Type B pancreatic cell (in vitro differentiated cells): ENCODE measurements at places on chromosomes 3 and 15. TPM values are rescaled to one million over a fixed set of nuclear protein-coding genes. Genes with fewer than 3 reads are reported as not detected.

UCN2 gene
- 0.72 and 0.83 TPM in 2 replicates for total RNA-seq

- peaks cover 1% of the 10 kb centered on the region for H3K36me3 ChIP-seq
- H3K4me1 ChIP-seq = no peaks in the 10 kb centered on the region
- no peaks in the 10 kb centered on the region for H3K27me3 ChIP-seq
- no peak overlapping the region for H3K4me3 ChIP-seq
- no peak overlapping the region for H3K27ac ChIP-seq
- no peak for DNase-seq
These were observed 591.2 kb downstream of the FHIT start for GRCh38 chr3:60660026-60660425.

CDCP1 gene
- total RNA-seq = 26.3 and 82.5 TPM in 2 replicates

DNA sequence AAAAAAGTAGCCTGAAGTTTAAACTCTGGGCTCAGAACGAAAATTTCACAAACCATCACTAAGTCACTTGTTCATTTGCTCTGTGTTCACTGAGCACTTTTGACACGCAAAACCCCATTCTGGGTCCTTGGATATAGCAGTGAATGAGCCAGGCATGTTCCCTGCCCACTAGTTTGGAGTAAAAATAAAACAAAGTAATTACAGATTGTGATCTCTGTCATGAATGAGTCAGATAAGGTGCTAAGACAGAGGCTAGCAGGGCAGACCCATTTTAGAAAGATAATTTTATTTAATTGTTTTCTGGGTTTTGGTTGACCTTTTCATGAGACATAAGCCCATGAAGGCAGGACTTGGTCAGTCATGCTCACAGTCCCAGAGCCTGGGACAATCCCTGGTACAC is 84.1 kb upstream of the ARHGEF3 start:
- H3K4me1 ChIP-seq = peaks cover 24% of the 10 kb centered on the region
- no peak overlapping the region for H3K4me3 ChIP-seq
- no peaks in the 10 kb centered on the region for H3K36me3 ChIP-seq
- no peaks in the 10 kb centered on the region for H3K27me3 ChIP-seq

DNA sequence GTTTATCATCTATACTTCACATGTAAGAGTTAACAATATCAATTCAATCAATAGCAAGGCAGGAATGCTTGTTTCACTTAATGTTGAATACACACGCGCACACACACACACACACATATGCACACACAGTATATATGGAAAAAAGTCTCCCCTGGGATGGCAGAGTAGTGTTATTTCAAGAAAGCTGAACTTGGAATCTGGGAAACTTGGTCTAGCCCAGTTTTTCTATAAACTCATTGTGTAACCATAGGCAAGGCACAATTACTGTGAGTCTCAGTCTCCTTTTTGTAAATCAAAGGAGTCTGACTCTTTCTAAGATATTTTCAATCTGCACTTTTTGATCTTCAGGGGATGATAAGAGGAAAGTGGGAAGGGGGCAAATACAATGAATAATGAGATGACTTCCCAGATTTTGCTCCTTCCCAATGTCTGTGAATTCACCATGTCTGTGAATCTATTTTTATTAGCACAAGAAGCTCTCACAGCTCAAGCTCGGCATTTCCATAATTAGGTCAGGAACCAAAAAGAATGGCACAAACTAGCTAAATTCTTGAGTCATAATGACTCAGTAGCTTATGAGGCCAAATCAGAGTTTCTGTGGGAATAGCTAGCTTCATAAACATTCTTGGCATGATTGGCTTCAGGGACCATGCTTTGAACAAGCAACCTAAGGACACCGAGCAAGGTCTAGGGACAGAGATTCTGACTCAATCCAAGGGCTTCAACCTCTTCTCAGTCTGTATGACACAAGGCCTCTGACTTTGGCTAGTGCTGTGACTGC is 227.4 kb upstream of the DCBLD2 start:
- no peak for DNase-seq
- H3K4me3 ChIP-seq = no peak overlapping the region
- no peaks in the 10 kb centered on the region for H3K27me3 ChIP-seq

GRCh38 chr3:43203022-43203421 is 83.3 kb upstream of the SNRK start:
- DNase-seq = no peak
- peaks cover 18% of the 10 kb centered on the region for H3K27me3 ChIP-seq
- H3K4me1 ChIP-seq = peaks cover 23% of the 10 kb centered on the region
- H3K4me3 ChIP-seq = no peak overlapping the region

STRA6 gene
- 19.2 and 158 TPM in 2 replicates for total RNA-seq

CCR3 gene
- 0.14 TPM in 1 of 2 replicates, not detected in the other for total RNA-seq

LRRK1 gene
- 2.0 and 4.1 TPM in 2 replicates for total RNA-seq

DNA sequence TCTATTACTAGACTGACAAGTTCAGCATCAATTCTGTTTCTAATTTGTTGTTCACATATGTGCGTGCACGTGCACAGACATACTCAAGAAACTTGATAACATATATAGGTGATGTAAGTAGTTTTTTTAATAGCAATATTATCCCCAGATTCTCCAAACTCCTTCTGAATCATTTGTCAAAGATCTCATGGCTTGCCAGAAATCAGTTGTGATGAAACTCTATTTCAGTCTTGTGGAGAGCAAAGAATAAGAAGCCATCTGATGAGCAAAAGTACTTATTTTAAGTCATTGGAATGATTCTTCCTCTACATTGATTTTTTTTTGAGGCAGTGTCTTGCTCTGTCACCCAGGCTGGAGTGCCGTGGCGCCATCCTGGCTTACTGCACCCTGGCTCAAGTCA is 167.0 kb upstream of the TBL1XR1 start:
- no peak overlapping the region for H3K27ac ChIP-seq
- peaks cover 37% of the 10 kb centered on the region for H3K4me1 ChIP-seq
- no peak overlapping the region for H3K4me3 ChIP-seq
- H3K27me3 ChIP-seq = peaks cover 8% of the 10 kb centered on the region
- DNase-seq = no peak

VEPH1 gene
- 5.9 and 8.6 TPM in 2 replicates for total RNA-seq

SPTBN5 gene
- total RNA-seq = 3.1 and 4.2 TPM in 2 replicates

DNA sequence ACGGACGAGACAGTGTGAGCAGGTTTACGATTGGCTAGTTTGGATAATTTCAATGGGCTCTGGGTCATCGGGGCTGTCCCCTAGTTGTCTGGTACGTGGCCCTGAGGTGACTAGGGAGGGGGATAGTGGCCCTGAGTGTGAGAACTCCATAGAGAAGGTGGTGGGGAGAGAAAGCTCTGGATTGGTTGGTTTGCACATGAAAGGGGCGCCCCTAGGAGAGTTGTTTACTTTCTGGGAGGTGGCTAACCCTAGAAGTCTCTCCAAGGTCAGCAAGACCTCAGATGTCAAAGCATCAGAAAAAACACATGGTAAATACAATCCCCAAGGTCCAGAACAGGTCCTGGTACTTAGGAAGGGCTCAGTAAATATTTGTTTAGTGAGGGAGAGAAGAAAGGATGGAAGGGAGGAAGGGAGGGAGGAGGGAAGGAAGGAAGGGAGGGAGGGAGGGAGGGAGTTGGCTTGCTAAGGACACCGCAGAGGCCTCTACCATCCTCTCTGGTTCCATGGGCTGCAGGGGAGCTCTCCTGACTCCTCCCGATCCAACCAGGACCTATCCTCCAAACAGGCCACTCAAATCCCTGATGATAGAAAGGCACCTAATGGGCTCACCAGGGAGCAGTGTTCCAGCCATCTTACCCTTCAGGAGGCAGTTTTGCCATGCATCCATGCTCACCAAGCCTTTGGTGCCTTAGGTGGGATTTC is 3.0 kb upstream of the TRH start:
- H3K27me3 ChIP-seq = peaks cover 73% of the 10 kb centered on the region
- peaks cover 33% of the 10 kb centered on the region for H3K4me1 ChIP-seq
- DNase-seq = no peak
- no peak overlapping the region for H3K27ac ChIP-seq

DNA sequence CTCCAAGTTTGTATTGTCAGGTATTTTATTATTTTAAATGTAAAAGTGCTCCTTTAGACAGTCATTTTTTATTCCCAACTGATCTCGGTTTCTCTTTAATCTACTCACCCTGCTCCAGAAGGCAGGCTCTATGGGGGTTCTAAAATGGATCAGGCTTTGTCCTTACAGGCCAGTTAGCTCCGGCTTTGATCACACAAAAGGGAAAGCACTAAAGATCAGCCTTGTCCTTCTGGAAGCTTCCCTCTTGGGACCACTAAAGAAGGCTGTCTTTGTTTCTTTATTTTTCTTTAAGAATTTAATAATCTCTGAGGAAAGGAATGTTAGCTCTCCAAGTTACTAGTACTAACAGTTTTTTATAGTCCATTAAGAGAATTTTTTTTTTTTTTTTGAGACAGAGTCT is 560.5 kb upstream of the ZNF717 start:
- H3K4me3 ChIP-seq = no peak overlapping the region
- no peak for DNase-seq
- H3K4me1 ChIP-seq = peaks cover 5% of the 10 kb centered on the region

GABRG3 gene
- total RNA-seq = 2.0 and 2.6 TPM in 2 replicates

IMPG2 gene
- 0.43 and 0.53 TPM in 2 replicates for total RNA-seq

- no peak overlapping the region for H3K27ac ChIP-seq
- peaks cover 9% of the 10 kb centered on the region for H3K27me3 ChIP-seq
- H3K4me1 ChIP-seq = peaks cover 34% of the 10 kb centered on the region
- DNase-seq = no peak
- no peak overlapping the region for H3K4me3 ChIP-seq
These were observed 410.8 kb upstream of the MCTP2 start for GRCh38 chr15:93820566-93820965.

DNA sequence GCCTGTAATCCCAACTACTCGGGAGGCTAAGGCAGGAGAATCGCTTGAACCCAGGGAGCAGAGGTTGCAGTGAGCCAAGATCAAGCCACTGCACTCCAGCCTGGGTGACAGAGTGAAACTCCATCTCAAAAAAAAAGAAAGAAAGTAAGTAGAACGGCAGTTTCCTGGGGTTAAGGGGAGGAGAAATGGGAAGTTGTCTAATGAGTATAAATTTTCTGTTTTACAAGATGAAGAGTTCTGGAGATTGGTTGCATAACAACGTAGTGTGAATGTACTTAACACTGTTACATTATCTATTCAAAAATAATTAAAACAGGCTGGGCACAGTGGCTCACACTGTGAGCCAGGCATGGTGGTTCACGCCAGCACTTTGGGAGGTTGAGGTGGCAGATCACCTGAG is 45.4 kb downstream of the GRK7 start:
- H3K27me3 ChIP-seq = no peaks in the 10 kb centered on the region
- no peak overlapping the region for H3K4me3 ChIP-seq
- no peak for DNase-seq
- no peaks in the 10 kb centered on the region for H3K4me1 ChIP-seq
- no peak overlapping the region for H3K27ac ChIP-seq

- H3K36me3 ChIP-seq = peaks cover 8% of the 10 kb centered on the region
- DNase-seq = no peak
- no peaks in the 10 kb centered on the region for H3K27me3 ChIP-seq
- no peak overlapping the region for H3K27ac ChIP-seq
- no peak overlapping the region for H3K4me3 ChIP-seq
These were observed 40.2 kb downstream of the SLC12A8 start for GRCh38 chr3:125172346-125172745.

DNA sequence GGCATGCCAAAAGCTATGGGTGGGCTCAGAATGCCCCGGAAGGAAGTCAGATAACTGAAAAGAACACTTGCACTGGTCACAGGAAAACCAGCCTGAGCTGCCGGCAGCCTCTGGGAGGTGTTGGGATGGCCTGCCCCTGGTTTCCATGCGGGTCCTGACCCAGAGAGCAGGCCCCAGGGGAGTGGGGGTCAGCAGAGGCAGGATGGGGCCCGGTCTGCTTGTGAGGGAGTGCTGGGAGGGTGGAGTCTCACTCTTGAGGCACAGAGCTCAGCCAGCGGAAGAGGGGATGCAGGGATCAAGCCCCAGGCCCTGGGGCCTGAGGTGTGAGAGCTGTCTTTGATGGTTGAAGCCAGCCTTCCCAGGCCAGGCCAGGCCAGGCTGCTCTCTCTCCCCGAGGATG is 2.4 kb upstream of the RPUSD3 start:
- H3K36me3 ChIP-seq = peaks cover 10% of the 10 kb centered on the region
- H3K27ac ChIP-seq = no peak overlapping the region
- peaks cover 4% of the 10 kb centered on the region for H3K4me1 ChIP-seq

PAQR5 gene
- total RNA-seq = 7.8 and 22.3 TPM in 2 replicates

DNA sequence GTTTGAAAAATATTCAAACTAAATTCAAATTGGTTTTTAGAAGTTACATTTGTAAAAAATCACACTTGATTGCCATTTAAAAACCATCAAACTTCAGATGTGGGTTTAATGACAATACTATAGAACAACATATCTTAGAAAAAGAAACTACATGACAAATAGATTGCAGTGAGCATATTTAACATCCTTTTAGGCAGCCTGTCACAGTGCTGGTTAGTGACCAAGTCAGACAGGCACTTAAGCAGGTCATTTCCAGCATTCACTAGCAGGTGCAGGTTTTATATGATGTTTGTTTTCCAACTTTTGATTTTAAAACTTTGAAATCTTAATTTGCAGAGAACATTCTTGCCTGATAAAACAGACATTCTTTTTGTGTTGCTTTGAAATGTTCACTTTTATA is 115.7 kb downstream of the MBNL1 start:
- H3K4me1 ChIP-seq = peaks cover 25% of the 10 kb centered on the region
- H3K36me3 ChIP-seq = peaks cover 3% of the 10 kb centered on the region
